ENCODE measurements at places on chromosomes 16 and 17.

- no peak for DNase-seq
These were observed 146.1 kb upstream of the TOM1L1 start for GRCh38 chr17:54754560-54754959.

GRCh38 chr16:66023481-66023880 is 343.0 kb upstream of the CDH5 start:
- DNase-seq = no peak

DNA sequence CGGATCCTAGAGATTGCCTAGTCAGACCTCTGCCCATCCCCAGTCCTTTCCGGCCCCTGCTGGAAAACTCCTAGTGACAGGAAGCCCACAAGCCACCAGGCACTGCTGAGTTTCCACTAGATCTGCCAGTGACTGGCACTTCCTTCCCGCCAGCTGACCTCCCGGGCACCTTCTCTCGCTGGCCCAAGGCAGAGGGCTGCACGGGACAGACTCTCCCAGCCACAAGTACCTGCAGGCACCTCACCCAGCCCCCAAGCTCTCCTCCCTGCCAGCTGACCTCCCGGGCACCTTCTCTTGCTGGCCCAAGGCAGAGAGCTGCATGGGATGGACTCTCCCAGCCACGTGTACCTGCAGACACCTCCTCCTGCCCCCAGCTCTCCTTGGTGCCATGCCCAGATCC is 66.3 kb upstream of the DOC2B start:
- DNase-seq = no peak

DNA sequence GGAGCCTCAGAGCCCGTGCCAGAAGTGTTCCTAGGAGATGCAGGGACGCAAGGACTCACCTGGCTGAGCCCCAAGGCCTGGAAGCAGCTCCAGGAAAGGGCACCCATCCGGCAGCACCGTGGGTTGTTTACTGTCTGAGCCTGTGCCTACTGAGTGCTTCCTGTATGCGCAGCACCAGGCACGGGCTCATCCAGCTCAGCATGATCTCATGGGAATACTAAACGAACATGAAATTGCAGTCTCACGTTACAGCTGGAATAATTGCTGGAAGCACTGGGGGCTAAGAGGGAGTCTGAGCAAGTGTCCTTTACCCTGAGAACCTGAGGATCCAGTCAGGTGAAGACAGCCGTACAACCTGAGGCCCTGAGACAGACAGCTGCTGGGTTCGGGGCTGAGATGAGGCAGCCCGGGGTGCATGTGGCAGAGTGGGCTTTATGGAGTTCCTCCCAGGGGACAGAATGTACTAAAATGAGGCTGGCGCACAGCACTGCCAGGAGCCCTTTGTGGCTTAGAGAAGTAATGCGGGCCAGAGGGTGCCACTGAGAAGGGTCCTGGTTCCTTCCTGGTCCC is 5.4 kb downstream of the CTRL start:
- DNase-seq = no peak

DNA sequence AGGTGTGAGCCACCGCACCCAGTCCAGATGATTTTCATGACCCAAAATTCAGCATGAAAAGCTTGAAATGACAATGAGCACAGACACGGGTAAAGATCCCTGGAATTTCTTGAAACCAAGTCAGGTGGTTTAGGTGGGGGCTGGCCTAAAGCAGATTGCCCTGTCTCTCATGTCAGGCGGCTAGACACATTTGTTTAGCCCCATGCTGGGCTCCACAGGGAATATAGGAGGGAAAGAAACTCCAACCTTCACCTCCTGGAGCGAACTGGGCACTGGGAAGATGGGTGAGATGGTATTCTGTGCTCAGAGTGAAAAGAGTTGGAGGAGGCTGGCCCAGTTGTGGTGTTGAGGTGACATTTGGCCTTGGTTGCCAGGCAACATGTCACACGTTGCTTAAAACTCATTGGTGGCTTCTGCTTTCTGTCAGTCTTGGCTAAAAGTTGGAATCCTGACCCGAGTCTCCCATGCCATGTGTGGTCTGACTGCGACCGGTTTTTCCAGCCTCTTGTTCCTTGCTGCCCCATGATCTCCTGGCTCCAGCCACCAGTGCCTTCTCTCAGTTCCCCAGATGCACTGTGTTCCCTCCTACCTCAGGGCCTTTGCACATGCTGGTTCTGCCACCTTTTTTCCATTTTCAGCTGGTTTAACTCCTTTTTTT is 113.7 kb downstream of the ABCC6 start:
- no peak for DNase-seq
